T-helper 1 cell (primary cell): ENCODE measurements at places on chromosomes 2 and 18.

DNA sequence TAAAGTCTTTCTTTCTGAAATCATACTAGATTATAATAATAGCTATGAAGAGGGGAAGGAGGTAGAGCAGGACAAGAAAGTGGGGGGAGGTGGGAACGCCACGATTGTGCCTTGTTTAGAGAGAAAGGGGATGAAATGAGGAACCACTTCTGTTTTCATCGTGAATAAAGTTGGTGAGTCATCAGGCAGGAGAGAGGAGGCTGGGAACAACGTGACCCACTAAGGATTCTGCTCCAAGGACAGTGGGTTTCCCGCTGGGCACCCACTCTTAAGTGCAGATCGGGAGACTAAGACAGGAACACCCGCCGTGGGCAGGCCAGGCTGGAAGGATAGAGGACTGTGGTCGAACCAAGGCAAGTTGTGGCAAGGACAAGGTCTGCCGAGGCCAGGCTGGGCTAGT, 158.2 kb downstream of the L3MBTL4 start:
- DNase-seq: no peak

DNA sequence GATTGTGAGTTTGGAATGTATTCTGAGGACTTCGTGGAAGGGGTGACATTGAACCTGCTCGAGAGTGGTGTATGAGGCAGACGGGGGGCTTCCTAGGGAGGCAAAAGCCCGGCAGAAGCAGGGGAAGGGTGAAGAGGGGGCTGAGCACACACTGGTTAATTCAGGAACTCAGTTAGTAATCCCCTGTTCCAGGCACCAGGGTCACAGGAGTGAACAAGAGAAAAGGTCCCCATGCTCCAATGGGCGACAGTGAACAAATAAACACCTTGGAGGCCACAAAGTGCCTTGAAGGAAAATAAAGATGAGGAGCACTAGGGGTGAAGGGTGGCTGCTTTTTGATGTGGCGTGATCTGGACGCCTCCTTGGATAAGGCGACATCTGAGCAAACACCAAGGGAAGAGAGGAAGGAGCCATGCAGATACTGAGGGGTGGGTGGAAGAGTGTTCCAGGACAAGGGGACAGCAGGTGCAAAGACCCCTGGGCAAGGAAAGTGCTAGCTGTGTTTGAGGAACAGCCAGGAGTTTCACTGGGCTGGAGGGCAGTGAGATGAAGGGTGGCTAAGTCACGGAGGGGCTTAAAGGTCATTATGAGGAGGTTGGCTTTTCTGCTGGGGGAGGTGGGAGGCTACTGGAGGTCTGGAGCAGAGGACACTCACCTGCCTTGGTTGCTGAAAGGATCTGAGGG, 26.7 kb upstream of the ASB18 start:
- DNase-seq: no peak

- no peak for DNase-seq
Measured at GRCh38 chr2:105788670-105789290, 44.1 kb downstream of the NCK2 start.

- no peak for DNase-seq
Measured at GRCh38 chr2:6947929-6948676, 30.9 kb downstream of the RNF144A start.

DNA sequence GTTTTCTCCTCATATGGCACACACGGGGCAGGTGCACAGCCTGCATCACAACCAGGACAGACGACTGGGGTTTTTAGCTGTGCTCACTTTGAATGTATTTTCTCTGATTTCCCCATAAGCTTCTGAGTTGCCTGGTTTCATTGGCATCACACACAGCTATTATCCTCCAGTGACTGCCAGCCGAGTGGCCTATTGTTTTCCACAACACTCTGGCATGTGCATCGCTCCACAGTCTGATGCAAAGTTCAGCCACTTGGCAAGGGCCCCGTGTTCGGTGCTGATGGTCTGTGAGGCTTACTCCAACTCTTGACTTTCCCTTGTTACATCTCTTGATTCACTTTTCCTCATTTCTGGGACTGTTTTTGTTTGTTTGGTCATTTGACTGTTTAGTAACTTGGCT, 593.1 kb downstream of the CBLN2 start:
- no peak for DNase-seq

DNA sequence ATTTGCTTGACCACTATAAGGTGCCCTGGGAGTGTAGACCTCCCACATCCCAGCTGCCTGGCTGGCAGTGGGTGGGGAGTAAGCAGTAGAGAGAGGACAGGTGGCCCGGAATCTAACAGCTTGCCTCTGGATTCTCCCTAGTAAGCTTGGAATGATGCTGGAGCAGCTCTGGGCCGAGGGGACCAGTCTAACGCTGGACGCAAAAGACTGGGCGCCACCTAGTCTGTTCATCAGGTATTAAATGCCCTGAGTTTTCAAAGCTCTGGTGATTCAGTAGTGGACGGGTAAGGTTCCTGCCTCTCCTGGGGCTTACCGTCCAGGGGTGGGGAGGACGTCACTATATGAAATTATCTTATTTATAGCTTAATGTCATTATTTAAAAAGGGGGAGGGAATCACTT, 648 bp upstream of the LYPD6B start:
- DNase-seq: no peak

DNA sequence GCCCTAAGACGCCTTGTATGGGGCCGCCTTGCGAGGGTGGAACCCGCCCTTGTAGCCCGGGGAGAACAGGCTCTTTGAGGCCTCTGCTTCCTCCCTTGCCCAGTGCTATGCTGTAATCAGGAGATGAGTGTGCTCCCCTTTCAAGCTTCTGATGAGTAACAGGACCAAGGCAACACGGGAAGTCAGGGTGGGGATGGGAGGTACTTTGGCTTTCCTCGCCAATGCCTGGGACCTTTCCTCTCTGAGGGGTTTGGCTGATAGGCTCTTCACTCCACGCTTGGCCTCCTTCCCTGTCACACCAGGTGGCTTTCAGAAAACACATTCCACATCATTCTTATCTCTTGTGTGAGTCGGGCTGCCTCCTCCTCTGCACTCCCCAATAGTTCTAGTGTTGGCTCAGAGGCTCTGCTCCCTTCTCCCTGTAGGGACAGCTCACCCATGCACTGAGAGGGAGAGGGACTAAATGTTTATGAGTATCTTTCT, 223.7 kb upstream of the TRIB2 start:
- DNase-seq: no peak

GRCh38 chr2:24779116-24779515, 14.1 kb downstream of the PTRHD1 start:
- no peak for DNase-seq

DNA sequence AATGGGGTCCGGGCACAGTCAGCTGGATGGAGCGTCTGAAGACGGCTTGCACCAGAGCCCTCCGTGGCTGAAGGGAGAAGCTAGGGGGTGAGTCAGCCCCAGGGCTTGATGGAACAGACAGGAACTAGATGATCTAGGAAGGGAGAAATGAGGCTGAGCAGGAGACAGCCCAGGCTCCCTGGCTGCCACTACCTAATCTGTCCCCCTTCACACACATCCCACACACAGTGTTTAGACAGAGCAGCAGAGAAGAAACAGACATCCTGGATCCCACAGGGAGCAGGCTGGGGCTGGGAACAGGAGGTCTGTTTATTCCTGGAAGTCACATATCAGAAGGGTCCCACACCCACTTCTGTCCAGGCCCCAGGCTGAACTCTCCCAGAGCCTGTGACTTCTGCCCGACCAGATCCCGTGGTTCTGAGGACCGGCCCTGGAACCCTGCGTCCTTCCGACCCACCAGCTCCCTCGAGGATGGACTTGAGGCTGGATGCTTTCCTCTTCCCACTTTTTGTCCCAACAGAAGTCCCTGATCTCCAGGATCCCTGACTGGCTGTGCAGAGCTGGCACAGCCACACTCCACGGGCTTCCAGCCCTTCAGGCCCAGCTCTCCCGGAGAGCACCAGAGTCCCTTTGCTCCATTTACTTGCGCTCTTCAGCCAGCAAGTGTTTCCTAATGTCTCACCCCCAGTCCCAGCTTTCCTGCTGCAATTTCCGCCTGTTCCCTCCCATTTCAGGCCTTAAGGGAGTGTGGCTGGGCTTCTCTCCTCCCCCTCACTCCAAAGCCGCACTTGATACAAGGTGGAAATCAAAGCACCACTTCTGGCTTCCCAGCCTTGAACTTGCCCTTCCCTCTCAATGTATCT, 1.5 kb upstream of the GPBAR1 start:
- no peak for DNase-seq

GRCh38 chr2:74917702-74918619, 40.5 kb upstream of the POLE4 start:
- DNase-seq: no peak

DNA sequence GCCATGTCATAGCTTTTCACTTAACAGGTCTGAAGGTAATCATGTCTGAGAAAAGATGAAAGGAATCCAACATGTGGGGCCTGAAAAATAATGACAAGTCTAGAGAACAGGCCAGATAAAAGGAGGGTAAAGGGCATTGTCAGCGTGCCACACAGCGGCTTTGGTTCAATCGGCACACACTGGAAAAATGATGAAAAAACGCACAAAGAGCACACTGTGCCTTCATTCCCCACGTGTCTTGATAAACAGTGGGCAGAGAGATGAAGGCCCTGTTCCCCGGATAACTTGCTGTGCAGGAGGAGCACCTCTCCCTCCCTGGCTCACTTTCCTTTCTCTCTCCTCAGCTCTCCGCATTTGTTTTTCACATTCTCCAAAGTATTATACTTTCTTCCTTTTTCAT, 766.3 kb downstream of the TDRD15 start:
- no peak for DNase-seq

DNA sequence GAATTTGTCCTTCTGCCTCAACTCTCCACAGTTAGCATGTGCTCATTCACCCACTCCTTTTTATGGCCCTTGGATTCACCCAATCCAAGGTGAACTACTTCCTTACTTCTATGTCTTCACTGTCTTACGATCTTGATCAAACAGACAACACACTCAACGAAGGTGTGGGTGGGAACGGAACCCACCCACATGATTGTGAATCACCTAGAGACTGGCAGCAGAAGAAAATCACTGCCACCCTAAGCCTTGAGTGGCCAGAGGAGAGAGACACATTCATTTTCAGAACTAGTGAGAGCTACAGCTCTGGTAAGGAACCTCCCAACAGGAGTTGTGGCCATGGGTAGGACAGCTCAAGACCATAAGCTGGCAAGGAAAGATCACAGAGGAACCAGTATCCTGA, 194.3 kb downstream of the PLCL1 start:
- no peak for DNase-seq

- DNase-seq: no peak
Measured at GRCh38 chr2:74821177-74822126, 12.5 kb upstream of the HK2 start.

DNA sequence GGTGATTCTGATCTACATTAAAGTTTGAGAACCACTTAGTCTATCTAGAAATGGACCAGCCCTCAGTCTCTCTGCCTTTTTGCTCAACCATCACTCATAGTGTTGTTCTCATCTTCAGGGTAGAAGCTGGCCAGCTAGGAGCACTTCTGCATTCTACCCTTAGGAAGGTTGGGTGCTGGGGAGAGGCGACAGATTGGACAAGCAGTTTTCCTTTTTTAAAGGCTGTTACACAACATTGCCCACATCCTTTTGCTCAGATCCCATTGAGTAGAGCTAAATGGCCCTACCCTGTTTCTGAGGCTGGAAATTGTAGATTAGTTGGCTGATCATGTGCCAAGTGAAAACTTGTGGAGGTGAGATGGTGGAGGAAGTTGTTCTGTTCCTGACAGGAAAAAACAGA, 35.6 kb downstream of the OSBPL6 start:
- DNase-seq: no peak

DNA sequence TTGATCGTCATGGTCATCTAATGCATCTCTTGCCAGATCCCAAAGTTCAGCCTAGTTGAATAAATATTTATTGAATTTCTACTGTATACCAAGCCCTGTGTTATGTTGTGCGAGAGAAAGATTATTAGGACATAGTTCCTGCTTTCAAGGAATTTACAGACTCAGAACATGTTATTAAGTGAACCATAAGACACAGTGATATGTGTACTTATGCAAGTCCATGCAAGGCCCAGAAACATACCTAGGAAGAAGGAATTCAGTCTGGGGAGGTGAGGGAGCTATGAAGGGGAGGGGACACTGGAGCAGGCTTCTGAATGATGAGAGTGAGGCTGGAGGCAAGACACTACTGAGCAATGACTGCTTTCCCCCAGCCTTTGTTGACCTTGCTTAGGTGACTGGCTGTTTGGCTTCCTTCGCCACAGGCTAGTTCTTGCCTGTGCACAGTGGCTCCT, 81.4 kb downstream of the ACAA2 start:
- no peak for DNase-seq

- DNase-seq: no peak
Measured at GRCh38 chr2:241961454-241961853, 91.9 kb downstream of the RTP5 start.

DNA sequence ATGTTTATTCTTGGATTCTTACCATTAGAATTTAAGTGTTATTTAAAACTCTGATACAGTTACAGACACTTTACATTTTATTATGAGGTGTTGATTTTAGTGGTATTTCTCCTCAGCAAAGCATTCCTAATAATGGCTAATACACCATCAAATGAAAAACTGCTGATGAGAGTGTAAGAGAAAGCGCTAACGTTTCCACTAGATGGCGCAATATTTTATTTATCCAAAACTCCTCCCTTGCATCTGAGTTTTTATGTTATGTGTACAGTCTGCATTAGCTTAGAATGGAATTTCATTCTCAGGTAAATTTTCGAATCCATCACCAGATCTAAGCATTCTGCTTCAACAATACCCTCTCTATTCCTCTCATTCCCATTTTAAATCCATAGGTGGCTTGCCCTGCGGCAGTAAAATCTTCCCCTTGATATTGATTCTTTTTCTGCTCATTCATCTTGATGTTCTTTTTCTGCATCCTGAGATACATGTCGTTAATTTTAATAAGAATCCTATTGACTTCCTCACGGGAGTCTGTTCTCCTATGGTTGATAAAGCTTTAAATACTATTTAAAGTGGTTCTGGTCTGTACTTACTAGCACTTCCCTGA, 53.9 kb downstream of the PRKRA start:
- DNase-seq: no peak

DNA sequence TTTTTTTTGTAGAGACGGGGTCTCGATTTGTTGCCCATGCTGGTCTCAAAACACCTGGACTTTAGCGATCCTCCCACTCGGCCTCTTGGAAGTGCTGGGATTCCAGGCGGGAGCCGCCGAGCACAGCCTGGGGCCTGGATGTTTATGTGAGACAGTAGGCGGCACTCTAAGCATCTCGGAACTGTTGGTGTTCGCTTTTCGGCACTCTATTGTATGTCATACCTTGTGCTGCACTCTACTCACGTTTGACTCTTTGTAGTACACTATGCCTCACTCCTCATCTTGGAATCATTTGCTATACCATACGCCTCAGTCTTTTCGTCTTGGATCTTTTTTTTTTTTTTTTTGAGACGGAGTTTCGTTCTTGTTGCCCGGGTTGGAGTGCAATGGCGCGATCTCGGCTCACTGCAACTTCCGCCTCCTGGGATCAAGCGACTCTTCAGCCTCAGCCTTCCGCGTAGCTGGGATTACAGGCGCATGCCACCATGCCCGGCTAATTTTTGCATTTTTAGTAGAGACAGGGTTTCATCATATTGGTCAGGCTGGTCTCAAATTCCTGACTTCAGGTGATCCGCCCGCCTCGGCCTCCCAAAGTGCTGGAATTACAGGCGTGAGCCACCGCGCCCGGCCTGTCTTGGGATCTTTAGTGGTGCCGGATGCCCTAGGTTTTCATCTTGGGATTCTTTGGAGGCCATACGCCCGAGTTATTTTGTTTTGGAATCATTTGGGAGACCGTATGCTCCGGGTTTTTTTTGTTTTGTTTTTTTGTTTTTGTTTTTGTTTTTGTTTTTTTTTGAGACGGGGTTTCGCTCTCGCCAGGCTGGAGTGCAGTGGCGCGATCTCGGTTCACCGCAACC, 24.2 kb upstream of the ZDBF2 start:
- DNase-seq: no peak
